ENCODE measurements at places on chromosomes 11 and 22.
A peak's percentile ranks its signal among the peaks of the same experiment; 100 is the strongest.

GRCh38 chr22:44109416-44109815, 71.3 kb upstream of the PARVG start:
- no peak for DNase-seq

- DNase-seq: peak; percentile 20
Measured at GRCh38 chr11:73218106-73218829, at the start of gene P2RY2. Gene P2RY2 (plus strand): TSS chr11:73218281. CDS start chr11:73234160, 15,879 bp downstream.

DNA sequence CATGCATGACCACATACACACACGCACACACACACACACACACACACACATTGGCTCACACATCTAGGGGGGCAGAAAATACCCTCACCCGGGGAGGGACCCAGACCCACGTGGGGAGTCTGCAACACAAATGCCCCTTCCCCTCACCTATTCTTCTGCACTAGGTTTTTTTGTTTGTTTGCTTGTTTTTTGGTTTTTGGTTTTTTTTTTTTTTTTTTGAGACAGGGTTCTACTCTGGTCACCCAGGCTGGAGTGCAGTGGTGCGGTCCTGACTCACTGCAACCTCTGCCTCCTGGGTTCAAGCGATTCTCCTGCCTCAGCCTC, 28.4 kb downstream of the WEE1 start:
- no peak for DNase-seq

GRCh38 chr11:37500425-37500824, 902.4 kb upstream of the RAG2 start:
- no peak for DNase-seq

DNA sequence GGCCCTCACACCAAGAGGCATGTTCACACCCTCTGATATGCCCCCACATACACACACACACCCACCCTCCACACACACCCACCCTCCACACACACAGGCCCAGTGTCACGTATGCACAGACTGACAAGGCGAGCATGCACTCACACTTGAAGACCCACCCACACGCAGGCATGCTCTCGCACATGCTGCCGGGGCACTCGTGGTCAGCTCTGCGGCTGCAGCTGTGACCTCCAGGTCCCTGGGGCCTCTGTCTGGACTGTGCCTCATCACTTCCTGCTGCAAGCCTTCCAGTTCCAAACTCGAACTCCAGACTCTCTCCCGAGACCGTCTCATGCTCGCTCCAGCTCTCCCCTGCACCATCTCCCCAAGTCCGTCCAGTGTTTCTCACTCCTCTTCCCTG, 9.5 kb downstream of the DCHS1 start:
- no peak for DNase-seq

DNA sequence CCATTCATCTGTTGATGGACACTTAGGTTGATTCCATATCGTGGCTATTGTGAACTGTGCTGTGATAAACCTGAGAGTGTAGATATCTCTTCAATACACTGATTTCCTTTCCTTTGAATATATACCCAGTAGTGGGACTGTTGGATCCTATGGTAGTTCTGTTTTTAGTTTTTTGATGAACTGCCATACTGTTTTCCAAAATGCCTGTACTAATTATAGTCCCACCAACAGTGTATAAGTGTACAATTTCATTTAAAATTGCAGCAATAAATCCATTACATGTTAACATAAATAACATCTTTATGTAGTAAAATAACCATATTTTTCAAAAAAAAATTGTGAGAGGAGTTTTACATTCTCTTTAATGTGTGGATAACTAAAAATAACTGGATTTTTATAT, 65.0 kb upstream of the SYT9 start:
- no peak for DNase-seq

DNA sequence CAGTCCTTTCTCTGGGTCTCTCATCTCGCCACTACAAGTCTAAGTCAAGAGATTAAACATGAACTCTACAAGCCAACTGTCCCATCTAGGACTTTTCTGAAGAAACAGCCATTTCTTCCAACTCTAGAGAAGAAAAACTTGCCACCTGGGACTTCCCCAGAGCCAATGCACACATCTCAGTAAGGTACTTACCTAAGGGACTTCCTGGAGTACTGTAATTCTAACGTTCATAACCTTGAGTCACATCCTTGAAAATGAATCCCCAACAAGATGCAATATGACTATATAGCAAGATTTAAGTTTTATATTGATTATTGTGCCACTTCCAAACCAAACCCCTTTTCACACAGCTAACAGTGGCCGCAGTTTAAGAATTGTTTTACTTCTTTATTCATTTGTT, 11.9 kb upstream of the ISX start:
- DNase-seq: no peak

DNA sequence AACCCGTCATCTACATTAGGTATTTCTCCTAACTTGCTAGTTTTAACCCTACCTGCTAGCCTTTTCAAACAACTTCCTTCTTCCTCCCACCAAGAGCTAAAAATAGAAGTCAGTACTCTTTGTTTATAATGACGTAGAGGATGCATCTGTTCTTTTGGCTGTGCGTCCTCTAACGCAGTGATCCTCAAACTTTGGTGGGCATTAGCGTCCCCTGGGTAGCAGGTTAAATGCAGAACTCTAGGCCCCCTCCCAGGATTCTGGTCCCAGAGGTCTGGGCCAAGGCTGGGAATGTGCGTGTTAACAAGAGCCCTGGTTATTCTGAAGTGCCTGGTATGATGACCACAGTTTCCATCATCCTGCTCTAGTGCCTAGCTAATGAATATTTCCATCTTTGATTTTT, 67.6 kb downstream of the BARX2 start:
- DNase-seq: no peak

DNA sequence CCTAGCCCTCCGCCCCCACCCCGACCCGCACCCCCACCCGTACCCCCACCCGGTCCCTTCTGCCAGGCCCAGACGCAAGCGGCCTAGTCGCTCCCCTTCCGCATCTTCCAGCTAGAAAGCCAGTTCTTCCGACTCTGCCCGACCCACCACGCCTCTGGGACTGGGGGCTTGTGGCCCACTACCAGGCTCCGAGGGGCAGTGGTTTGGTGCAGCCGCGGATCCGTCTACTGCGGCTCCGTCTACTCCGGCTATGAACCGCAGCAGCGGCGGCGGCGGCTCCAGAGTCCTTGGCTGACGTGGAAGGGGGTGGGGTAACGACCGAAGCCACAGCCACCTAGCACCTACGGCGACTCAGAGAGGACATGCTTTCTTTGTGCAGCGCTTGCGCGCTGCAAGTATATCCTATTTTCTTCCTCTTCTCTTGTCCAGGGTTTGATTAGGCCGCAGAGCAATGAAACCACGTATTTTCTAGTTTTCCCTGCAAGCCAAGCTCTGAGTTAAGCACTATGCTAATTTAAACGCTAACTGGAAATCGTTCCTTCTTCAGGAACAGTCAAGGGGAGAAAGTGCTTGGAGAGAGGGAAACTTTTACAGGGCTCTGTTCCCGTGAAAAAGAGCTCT, at the start of gene COPB1:
Gene COPB1, minus strand, starts transcription at position 252 of the 621 bp plus-strand sequence. CDS start 883 bp downstream, outside the sequence.
- peak; percentile 93 for DNase-seq

GRCh38 chr11:117328375-117329010, 839 bp downstream of the CEP164 start:
- no peak for DNase-seq
